ENCODE measurements at places on chromosomes 12 and 14. TPM values are rescaled to one million over a fixed set of nuclear protein-coding genes. Genes with fewer than 3 reads are reported as not detected.

- no peaks in the 10 kb centered on the region for H3K27me3 ChIP-seq
- H3K27ac ChIP-seq, result no peak overlapping the region
- H3K4me1 ChIP-seq, result no peaks in the 10 kb centered on the region
- DNase-seq, result no peak
- H3K4me3 ChIP-seq, result no peak overlapping the region
Measured at GRCh38 chr12:64172143-64172970, 49.7 kb downstream of the KICS2 start.

DNA sequence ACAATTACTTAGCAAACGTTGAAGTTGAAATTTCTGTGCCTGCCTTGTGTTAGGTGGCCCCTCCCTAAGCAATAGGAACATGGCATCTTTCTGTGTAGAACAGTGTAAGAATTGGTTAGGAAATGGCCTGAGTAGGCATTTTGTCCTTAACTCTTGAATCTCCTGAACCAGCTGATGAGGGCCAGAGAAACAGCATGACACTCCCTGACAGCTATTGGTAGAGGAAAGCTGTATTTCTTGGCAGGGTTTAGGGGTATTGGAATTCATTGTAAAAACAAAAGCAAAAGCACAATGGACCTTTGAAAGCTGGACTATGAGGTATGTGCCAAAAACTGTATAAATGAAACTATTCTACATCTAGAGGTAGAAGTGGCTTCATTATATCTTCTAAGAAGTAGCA lies 40.6 kb upstream of the LRTM2 start:
- peaks cover 12% of the 10 kb centered on the region for H3K36me3 ChIP-seq
- H3K27ac ChIP-seq, result peak overlapping the region; percentile 20
- no peak overlapping the region for H3K4me3 ChIP-seq
- H3K4me1 ChIP-seq, result peaks cover 41% of the 10 kb centered on the region
- H3K27me3 ChIP-seq, result no peaks in the 10 kb centered on the region

ATP6V1D gene
- polyA plus RNA-seq, result 53.5 TPM

NTF3 gene
- polyA plus RNA-seq, result 1.7 TPM

SYNDIG1L gene
- polyA plus RNA-seq, result not detected

CLMN gene
- polyA plus RNA-seq, result 6.2 TPM

DNA sequence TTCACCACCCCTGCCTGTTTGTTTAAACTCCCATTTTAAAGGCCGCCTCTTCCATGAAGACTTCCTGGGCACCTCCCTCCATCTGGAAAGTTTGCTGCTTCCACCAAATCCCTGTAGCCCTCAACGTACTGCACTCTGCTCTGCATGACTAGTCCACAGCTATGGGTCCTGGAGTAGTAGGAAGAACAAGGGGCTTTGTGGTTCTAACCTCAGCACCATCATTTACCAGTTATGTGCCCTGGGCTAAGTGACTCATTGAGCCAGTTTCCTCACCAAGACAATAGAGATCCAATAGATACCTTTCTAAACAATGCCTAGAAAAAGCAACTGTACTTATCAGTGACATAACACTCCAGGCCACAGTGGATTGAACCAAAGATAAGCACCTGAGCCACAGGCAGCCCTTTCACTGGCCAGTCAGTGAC lies 8.5 kb upstream of the LTBP2 start:
- H3K36me3 ChIP-seq, result no peaks in the 10 kb centered on the region
- H3K27ac ChIP-seq, result peak overlapping the region; percentile 74
- no peak for DNase-seq
- no peaks in the 10 kb centered on the region for H3K27me3 ChIP-seq
- no peak overlapping the region for H3K4me3 ChIP-seq

DNA sequence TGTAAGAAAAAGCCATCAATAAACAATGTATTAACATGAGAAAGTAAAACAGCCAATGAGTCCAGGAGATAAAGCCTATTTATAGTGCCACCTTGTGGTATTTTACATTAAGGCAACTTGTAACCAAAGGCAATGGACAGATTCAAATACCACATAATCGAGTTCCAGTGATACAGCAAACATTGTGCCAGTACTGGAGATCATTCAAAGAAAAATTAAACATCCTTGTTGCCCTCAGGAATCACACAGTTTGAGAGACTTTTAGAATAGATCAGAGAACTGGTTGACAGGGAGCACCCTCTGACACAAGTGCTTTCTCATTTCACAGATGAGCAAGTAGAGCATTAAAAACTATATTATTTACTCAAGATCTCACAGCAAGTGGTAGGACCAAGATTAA lies 98.1 kb downstream of the DDHD1 start:
- no peak overlapping the region for H3K4me3 ChIP-seq
- H3K4me1 ChIP-seq, result no peaks in the 10 kb centered on the region
- no peak overlapping the region for H3K27ac ChIP-seq
- peaks cover 8% of the 10 kb centered on the region for H3K36me3 ChIP-seq

DNA sequence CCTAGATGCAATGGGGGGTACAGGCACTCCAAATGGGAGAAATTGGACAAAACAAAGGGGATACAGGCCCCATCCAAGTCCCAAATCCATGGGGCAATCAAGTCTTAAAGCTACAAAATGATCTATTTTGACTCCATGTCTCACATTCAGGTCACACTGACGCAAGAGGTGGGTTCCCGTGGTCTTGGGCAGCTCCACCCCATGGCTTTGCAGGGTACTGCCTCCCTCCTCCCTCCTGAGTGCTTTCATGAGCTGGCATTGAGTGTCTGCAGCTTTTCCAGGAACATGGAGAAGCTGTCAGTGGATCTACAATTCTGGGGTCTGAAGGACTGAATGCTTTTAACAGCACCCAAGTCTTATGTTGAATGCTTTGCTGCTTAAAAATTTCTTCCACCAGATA lies 274.5 kb upstream of the LRIG3 start:
- no peak for DNase-seq
- H3K27ac ChIP-seq, result no peak overlapping the region
- H3K4me1 ChIP-seq, result no peaks in the 10 kb centered on the region
- H3K4me3 ChIP-seq, result no peak overlapping the region
- no peaks in the 10 kb centered on the region for H3K36me3 ChIP-seq

GRCh38 chr12:55862286-55862685 lies 19.6 kb upstream of the MMP19 start:
- no peaks in the 10 kb centered on the region for H3K4me1 ChIP-seq
- H3K27me3 ChIP-seq, result no peaks in the 10 kb centered on the region

NELL2 gene
- 0.50 TPM for polyA plus RNA-seq

GRCh38 chr14:76781648-76782051 lies 20.4 kb downstream of the VASH1 start:
- no peak overlapping the region for H3K4me3 ChIP-seq
- H3K27me3 ChIP-seq, result no peaks in the 10 kb centered on the region
- DNase-seq, result no peak
- H3K36me3 ChIP-seq, result peaks cover 51% of the 10 kb centered on the region
- H3K27ac ChIP-seq, result peak overlapping the region; percentile 10

DNA sequence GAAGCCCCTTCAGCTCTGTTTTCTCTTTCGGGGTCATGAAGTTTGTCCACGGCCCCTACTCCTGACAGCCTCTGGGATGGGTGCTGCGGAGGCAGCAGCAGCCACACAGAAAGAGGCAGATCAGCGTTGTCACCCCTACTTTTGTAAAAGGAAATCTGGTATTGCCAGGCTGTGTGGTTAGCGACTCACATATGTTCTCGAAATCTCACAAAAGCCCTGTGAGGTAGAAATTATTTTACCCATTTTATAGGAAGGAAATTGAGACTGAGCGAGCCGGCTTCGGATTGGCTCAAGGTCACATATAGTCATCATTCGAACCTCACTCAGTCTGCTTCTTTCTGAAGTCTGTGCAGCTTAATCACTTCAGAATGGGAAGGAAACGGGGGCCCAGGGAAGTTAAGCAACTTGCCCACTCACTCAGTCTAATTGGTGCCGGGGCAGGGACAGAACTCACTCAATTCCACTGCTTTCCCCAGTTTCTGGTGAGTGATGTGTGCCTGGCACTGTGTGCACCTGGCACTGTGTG lies 1.1 kb upstream of the CKAP4 start:
- H3K36me3 ChIP-seq, result peaks cover 5% of the 10 kb centered on the region
- DNase-seq, result no peak
- peak overlapping the region; percentile 90 for H3K4me3 ChIP-seq
- peak overlapping the region; percentile 99 for H3K27ac ChIP-seq
- no peaks in the 10 kb centered on the region for H3K27me3 ChIP-seq

- no peak overlapping the region for H3K27ac ChIP-seq
- no peaks in the 10 kb centered on the region for H3K36me3 ChIP-seq
- no peak for DNase-seq
- no peaks in the 10 kb centered on the region for H3K27me3 ChIP-seq
Measured at GRCh38 chr12:101941306-101942249, 64.2 kb downstream of the DRAM1 start.

GRCh38 chr12:120639771-120640721 lies at the start of gene CABP1:
TSS of gene CABP1 (plus strand) at chr12:120640626. CDS start at chr12:120640686, 60 bp downstream.
- H3K4me1 ChIP-seq, result peaks cover 20% of the 10 kb centered on the region
- DNase-seq, result peak; percentile 70
- H3K27ac ChIP-seq, result no peak within 1 kb of the TSS
- peaks cover 40% of the 10 kb centered on the region for H3K27me3 ChIP-seq
- H3K36me3 ChIP-seq, result no peaks in the 10 kb centered on the region
- H3K4me3 ChIP-seq, result peak within 1 kb of the TSS; percentile 65

GRCh38 chr12:115511986-115512711 lies 765.3 kb downstream of the MED13L start:
- DNase-seq, result no peak
- H3K4me3 ChIP-seq, result no peak overlapping the region
- H3K4me1 ChIP-seq, result no peaks in the 10 kb centered on the region
- H3K36me3 ChIP-seq, result no peaks in the 10 kb centered on the region
- no peaks in the 10 kb centered on the region for H3K27me3 ChIP-seq

B4GALNT3 gene
- 42.2 TPM for polyA plus RNA-seq

DNA sequence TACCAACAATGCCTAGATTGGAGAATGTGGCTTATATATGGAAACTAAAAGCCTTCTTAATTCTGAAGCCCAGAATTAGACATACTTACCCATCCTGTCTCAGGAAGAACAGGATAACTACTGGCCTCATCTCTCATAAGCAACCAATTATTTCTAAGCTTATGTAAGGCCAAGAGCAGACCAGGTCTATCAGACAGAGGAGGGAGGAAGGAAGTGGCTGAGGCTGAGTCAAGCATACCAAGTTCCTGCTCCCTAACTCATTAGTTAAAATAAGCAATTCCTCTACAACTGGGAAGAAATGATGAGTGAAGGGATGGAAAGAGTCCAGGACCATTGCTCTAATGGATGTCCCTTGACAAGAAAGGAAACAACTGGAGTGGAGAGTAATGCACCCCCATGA lies 27.0 kb upstream of the INSM2 start:
- H3K27ac ChIP-seq, result no peak overlapping the region
- H3K27me3 ChIP-seq, result no peaks in the 10 kb centered on the region
- no peak overlapping the region for H3K4me3 ChIP-seq
- H3K4me1 ChIP-seq, result no peaks in the 10 kb centered on the region
- no peak for DNase-seq

Measured in stomach (tissue), 19 donors.